ENCODE measurements at places on chromosomes 5 and 9.

GRCh38 chr5:66904189-66904588, 292.4 kb downstream of the CD180 start:
- DNase-seq, result no peak

DNA sequence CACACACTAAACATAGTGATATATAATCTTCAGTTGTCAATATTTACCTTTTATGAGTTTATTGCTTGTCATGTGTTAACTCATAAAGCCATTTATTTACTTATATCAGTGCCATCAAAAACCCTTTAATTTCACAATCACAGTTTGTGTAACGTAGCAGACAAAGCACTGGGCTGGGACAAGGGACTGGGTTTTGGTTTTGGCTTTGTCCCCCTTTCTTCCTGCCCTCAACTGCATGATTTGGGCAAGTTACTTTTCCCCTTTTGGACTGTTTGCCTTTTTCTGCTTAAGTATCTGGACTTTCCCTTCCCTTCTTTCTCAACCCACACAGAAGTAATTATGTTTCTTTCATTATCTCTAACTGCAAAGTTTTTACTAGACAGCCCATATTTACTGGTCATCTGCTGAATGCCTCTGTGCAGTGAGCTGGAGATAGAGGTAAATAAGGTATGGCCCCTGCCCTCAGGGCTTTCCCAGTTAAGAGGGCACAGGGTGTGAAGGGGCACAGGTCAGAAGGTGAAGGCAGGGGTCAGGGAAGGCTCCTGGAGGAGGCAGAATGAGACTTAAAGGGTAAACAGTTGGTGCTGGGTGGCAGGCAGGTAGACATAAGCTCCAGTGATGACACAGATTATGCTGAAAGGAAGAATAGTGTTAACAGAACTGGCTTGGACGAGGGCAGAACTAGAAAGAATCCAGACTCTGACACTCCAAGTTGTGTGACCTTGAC, 14.8 kb upstream of the NR3C1 start:
- DNase-seq, result no peak

GRCh38 chr9:3648722-3649246, 123.0 kb upstream of the RFX3 start:
- DNase-seq, result no peak

GRCh38 chr5:88045931-88046461, 222.6 kb downstream of the TMEM161B start:
- no peak for DNase-seq

DNA sequence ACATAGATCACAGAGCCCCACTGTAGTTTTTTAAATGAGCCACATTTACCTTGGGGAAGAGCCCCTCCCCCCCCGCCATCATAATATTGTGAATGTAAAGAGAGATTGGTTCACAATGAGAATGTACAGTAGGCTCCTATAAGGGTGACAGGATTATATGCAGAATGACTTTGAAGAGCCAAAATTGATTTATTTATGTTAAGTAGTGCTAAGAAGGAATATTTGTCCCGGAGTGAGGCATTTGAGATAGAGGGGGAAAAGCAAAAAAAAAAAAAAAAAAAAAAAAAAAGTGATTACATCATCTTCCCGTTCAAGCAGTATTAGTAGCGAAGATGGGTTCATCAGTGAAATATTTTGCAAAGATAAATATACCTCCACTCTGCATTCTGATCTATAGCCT, 73.9 kb downstream of the PIK3R1 start:
- DNase-seq, result no peak

- DNase-seq, result no peak
These were observed 24.2 kb downstream of the ENHO start for GRCh38 chr9:34498553-34498952.

DNA sequence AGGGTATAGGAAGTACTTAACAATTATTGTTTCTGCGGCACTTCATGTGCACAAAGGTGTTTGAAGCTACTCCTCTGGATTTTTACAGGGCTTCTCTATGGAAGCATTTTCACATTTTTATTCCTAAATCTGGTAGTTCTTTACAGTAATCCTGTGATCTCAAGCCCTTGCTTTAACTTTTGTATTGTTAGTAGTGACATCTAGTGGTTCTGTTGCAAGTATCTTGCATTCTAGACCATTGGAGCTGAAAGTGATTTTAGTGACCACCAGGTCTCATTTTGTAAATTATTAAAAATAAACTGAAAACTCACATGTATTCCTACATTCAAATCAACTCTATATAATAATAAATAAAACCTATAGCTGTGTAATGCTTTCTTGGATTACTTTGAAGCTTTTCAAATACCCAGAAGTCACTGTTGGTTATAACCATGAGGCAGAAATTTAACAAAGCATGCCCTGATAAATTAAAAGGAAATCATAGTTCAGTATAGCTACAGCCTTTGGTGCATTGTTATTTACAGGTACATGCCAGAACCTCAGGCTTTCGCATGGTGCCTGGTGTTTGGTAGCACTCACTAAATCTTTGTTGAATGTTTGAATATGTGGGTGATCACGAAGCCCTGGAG, 18.9 kb downstream of the RPS23 start:
- no peak for DNase-seq

GRCh38 chr5:1792842-1793266, 6.8 kb downstream of the MRPL36 start:
- no peak for DNase-seq
